ENCODE measurements at places on chromosomes 2 and 18.

GRCh38 chr2:190497428-190497827 lies 37.1 kb downstream of the NEMP2 start:
- no peak for DNase-seq

DNA sequence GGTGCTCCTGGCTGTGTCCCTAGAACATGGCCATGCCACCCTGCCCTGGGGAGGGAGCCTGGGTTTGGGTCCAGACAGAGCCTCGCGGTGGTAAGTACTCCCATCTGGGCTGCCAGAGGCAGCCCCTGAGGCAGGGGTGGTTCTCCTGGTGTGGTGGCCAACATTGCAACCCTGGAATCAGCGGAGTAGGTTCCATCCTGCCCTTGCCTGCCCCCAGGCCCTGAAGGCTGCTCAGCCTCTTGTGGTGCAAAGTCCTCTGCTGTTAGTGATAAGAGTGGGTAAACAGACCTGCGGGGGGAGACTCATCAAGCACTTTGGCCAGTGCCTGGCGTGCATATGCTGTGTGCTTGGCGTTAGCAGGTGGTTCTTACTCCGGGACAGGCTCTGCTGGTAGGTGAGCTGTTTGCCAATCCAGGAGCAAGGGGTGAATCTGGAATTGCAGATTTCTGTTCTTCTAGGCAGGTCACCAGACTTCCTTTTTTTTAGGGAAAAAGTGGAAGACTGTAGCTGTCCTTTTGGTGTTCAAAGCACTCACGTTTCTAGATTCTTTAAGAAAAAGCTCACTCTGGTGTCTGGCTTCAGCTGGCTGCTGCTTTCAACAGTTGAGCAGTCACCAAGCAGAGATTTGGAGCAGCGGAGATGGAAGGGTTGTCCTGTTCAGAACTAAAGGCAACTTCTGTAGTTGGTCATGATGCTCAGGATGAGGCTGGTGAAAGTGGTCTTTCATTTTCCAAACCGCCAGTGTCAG lies 3.2 kb downstream of the CNNM3 start:
- DNase-seq: no peak

GRCh38 chr2:180002198-180002770 lies 4.8 kb downstream of the CWC22 start:
- no peak for DNase-seq

DNA sequence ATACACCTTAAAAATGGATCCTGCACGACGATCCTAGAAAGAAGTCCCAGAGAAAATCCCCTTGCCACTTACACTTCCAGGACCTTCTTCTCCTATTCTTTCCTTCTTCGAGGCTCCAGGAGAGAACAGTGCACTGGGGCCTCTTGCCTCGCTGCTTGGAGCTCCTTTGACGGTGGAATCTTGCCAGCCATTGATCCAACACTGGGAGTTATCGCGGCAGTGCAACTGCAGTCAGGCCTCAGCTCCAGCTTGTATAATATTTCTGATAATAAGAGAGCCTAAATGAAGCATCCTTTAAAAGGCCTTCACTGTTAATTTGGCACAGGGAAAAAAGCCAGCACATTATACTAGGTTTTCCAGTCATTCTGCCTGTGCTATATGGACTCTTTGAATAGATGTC lies 216.9 kb upstream of the PARD3B start:
- no peak for DNase-seq

GRCh38 chr18:55095584-55095983 lies 136.3 kb upstream of the CCDC68 start:
- DNase-seq: no peak

DNA sequence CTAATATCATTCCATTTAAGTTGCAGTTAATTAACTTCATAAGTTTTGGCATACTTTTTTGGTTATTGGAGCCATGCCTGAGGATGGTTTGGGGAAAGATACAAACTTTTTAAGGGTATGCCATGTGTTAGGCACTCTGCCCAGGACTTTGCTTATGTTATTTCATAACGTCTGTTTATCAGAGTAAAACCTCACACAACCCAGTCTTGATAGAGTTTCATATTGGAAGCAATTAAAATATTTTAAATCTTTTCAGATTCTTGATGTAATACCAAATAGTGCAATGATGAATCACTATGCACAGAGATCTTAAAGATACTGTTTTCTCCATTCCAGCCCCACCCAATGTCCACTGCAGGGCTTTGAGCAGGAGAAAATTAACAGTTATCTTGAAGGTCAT lies 529.1 kb upstream of the HNMT start:
- no peak for DNase-seq

DNA sequence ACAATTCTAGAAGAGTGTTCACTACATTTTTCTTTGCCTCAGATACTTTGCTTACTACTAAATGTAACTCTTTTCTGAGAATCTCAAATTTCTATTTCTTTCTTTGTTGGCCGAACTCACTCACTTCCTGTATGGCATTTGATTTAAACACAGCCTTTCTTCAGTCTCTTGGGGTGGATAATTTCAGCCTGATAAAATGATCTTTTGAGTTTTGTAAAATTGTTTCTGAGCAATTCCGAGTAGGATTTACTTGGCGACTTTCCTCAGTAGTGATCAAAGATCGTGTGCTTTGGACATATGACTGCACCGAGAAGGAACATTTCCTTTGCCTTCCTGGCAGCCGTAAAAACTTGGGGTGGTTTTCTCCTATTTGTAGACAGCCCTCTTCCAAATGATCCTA lies 127.4 kb downstream of the DCDC2C start:
- no peak for DNase-seq

GRCh38 chr2:112829961-112830681 lies 6.5 kb downstream of the IL1B start:
- DNase-seq: no peak

GRCh38 chr2:193315428-193316091 lies 1120.8 kb upstream of the TMEFF2 start:
- no peak for DNase-seq

Data from psoas muscle (tissue), 8 donors.